Activated naive CD8-positive, alpha-beta T cell treated with anti-CD3 and anti-CD28 coated beads, Interleukin-2, amount 50 U/mL, for 24 hours (primary cell): ENCODE measurements at places on chromosomes 7 and 10.
A peak's percentile ranks its signal among the peaks of the same experiment; 100 is the strongest.

DNA sequence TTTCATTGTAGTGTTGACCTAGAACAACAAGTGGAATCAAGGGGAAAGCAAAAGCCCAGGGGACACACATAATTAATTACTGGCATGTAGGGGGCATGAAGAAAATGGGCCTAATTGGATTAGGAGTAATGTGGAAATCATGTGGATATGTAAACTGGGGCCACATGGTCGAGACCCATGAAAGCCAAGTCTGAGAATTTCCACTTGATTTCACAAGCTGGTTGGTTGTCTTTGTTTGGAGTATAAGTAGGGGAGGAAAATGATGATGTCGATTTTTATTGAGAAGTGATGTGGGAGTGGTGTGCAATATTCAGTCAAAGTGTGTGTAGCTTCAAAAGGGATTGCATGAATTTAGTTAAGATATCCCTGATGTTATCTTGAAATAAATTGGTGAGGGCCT lies 131.8 kb downstream of the LRRC4 start:
- H3K36me3 ChIP-seq = peaks cover 17% of the 10 kb centered on the region
- no peak overlapping the region for H3K27ac ChIP-seq
- no peak overlapping the region for H3K4me3 ChIP-seq
- DNase-seq = no peak
- no peaks in the 10 kb centered on the region for H3K27me3 ChIP-seq
- peaks cover 12% of the 10 kb centered on the region for H3K4me1 ChIP-seq

DNA sequence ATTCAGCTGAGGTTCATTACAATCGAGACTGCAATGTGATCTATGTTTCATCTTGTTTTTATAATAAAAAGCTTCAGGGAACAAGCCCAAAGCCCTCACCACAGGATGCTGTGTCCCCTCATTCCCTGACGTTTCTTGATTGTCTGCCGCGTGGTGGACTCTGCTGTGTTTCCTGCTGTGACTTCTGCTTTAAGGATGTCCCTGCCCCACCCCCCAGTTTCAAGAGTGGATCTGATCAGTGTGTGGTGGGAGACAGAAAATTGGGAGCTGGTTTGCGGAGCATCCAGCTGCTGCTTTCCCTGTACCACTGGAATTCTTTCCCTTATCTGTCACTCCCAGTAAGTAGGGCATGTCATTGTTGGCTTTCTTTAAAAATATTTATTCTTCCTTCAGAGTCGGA lies 86.2 kb downstream of the CREM start:
- DNase-seq = no peak
- H3K27ac ChIP-seq = no peak overlapping the region
- no peaks in the 10 kb centered on the region for H3K27me3 ChIP-seq
- no peak overlapping the region for H3K4me3 ChIP-seq
- H3K36me3 ChIP-seq = peaks cover 32% of the 10 kb centered on the region

DNA sequence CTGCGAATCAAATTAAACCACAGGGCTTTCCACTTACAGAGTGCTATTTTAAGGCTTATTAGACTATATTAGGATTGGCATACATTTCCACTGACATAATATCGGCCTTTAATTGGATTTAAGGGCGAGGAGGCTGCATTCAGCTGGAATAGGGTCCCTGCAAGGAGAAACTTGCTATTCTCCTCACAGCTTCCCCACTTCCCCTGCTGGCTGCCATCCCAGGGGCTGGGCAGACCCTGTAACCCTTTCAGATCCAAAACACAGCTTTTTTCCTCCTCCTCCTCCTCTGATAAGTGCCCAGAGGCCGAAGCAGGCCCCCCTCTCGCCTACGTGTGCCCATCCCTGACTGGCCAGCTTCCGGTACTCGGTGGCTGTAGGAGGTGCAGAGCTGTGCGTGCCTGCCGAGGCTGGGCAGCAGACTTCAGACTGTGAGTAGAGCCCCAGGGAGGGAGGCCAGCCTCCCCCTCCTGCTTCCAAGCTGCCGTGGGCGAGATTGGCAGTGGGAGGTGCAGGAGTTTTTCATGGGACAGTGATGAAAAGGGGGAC lies 224.2 kb downstream of the PLXNA4 start:
- no peak overlapping the region for H3K27ac ChIP-seq
- H3K4me3 ChIP-seq = no peak overlapping the region
- peaks cover 26% of the 10 kb centered on the region for H3K27me3 ChIP-seq
- no peak for DNase-seq
- H3K36me3 ChIP-seq = no peaks in the 10 kb centered on the region
- no peaks in the 10 kb centered on the region for H3K4me1 ChIP-seq

- H3K27ac ChIP-seq = no peak overlapping the region
- DNase-seq = no peak
- H3K4me1 ChIP-seq = no peaks in the 10 kb centered on the region
- no peaks in the 10 kb centered on the region for H3K36me3 ChIP-seq
- no peaks in the 10 kb centered on the region for H3K27me3 ChIP-seq
Measured at GRCh38 chr10:82206831-82207230, 331.8 kb downstream of the NRG3 start.

DNA sequence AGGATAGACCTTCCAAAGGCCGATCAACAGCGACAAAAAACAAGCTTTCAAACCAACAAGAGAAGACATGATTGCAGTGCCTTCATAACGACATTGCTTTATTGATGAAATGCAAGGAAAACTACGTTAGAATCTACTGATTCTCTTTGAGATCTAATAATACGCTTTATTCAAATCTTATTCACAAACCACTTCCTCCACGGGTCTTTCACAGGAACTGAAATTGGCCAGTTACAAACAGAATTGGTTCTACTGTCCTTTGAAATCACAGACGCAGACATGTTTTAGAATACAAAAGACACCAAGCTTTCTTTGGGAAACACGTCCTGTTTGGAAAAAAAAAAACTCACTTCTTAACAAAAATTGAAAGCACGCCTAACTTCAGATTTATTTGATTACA lies 74.7 kb upstream of the SEPHS1 start:
- H3K27ac ChIP-seq = no peak overlapping the region
- no peak overlapping the region for H3K4me3 ChIP-seq
- no peaks in the 10 kb centered on the region for H3K36me3 ChIP-seq

- H3K36me3 ChIP-seq = no peaks in the 10 kb centered on the region
- no peak overlapping the region for H3K4me3 ChIP-seq
- no peak overlapping the region for H3K27ac ChIP-seq
- H3K4me1 ChIP-seq = no peaks in the 10 kb centered on the region
- no peak for DNase-seq
Measured at GRCh38 chr10:79162861-79163665, 94.3 kb downstream of the ZMIZ1 start.

- no peaks in the 10 kb centered on the region for H3K27me3 ChIP-seq
- peaks cover 3% of the 10 kb centered on the region for H3K4me1 ChIP-seq
- H3K4me3 ChIP-seq = no peak overlapping the region
- DNase-seq = no peak
Measured at GRCh38 chr10:32141018-32141807, 85.0 kb upstream of the KIF5B start.

- H3K4me3 ChIP-seq = no peak overlapping the region
- no peaks in the 10 kb centered on the region for H3K4me1 ChIP-seq
- H3K36me3 ChIP-seq = no peaks in the 10 kb centered on the region
- H3K27ac ChIP-seq = no peak overlapping the region
- no peak for DNase-seq
Measured at GRCh38 chr10:61024856-61025201, 80.8 kb upstream of the RHOBTB1 start.

GRCh38 chr7:114659409-114660125 lies 245.0 kb downstream of the FOXP2 start:
- no peak overlapping the region for H3K27ac ChIP-seq
- H3K4me1 ChIP-seq = no peaks in the 10 kb centered on the region
- H3K27me3 ChIP-seq = peaks cover 2% of the 10 kb centered on the region
- no peak for DNase-seq
- no peak overlapping the region for H3K4me3 ChIP-seq

DNA sequence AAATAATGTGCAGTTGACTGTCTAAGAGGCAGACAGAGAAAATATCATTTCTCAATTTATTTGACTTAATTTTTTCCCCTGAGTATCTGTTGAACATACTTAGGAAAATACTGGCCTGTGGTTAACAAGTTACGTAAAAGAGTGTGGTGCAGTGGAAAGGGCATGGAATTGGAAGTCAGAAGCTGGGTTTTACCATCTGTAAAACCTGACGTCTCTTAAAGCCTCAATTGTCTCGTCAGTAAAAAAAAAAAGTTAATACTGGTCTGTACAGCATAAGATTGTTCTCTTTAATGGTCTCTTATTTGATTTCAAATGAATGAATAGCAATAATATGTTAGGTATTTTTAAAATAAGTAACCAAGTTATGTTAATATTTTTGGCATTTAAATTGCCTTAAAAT lies 67.8 kb downstream of the PHTF2 start:
- H3K27me3 ChIP-seq = no peaks in the 10 kb centered on the region
- DNase-seq = no peak
- H3K4me3 ChIP-seq = no peak overlapping the region
- peaks cover 19% of the 10 kb centered on the region for H3K36me3 ChIP-seq

DNA sequence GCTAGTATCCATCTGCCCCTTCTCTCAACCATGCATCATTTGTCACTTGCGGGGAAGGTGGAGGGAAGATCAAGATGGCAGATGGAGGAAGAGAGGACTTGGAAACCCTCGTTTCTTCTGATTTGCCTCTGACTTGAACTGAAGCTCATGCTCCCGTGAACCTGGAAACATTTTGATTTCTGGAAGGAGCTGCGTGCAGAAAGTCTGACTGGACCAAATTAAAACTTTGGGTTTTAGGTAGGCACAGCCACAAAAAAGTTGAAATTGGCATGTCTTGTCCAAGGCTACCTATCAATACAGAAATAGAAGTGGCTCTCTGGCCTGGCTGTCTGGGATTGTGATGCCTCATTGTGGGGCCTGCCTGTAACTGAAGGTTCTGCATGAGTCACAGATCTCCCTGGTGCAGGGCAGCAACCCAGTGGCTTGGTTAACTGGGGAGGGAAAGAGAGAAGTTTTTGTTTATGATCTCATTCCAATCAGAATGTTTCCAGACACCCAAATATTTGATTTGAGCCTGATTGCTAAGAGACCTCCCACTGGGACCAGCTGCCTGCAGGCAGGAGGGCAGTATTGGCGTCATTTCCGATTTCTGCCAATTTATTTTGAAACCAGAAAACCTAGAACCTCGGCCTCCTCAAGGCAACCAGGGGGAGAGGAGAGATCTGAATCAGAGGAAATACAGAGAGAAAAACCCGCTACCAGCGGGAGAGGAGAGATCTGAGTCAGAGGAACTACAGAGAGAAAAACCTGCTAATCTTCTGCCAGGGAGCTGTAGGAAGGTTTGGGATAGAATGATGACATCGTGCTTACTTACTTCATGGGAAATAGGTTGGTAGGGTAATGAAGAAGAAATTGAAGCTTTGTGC lies 363.6 kb downstream of the ANKRD30A start:
- H3K4me1 ChIP-seq = no peaks in the 10 kb centered on the region
- H3K27me3 ChIP-seq = no peaks in the 10 kb centered on the region
- no peak overlapping the region for H3K27ac ChIP-seq
- no peak overlapping the region for H3K4me3 ChIP-seq

DNA sequence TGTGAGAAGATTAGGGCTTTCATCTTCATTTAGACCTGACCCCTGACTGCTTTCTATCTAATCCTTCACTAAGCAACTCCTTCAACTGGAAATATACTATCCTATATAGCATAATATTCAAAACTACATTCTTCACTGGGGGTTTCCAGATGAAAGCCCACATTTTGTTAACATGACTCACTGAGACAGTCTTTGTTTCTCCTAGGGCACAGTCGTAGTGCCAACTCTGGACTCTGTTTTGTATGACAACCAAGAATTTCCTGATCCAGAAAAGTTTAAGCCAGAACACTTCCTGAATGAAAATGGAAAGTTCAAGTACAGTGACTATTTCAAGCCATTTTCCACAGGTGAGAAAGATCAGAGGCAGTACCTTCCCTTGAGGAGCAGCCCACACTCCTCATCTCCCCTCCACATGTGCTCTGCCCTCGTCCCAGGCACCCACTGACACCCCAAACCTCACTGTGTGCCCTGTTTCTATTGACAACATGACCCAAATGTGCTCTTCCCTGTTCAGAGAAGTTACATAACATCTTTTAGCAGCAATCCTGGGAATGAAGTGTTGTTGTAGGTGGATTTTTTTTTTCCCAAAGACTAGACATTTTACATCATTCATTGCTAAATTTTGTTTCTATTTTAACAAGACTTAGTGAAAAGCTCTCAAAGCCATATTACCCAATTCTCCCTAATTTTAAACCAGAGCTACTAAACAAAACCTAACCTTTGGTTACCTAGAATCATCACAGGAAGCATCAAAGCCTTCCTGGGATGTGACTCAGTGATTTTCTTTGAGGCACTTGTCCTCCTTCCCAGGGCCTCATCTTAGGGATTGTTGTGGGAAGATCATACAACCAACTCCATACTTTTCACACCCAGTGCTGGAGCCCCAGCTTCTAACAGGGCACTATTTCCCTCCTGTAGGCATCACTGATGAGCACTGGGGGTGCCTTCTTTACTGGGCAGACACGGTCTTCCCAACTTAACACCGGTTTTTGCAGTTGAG lies 10.7 kb downstream of the CYP2E1 start:
- H3K27me3 ChIP-seq = no peaks in the 10 kb centered on the region
- no peak overlapping the region for H3K4me3 ChIP-seq
- DNase-seq = no peak
- H3K27ac ChIP-seq = no peak overlapping the region
- H3K4me1 ChIP-seq = no peaks in the 10 kb centered on the region
- H3K36me3 ChIP-seq = no peaks in the 10 kb centered on the region

GRCh38 chr7:2670720-2671391 lies 17.1 kb upstream of the AMZ1 start:
- no peak overlapping the region for H3K27ac ChIP-seq
- H3K27me3 ChIP-seq = peaks cover 22% of the 10 kb centered on the region
- DNase-seq = peak; percentile 81
- no peak overlapping the region for H3K4me3 ChIP-seq
- H3K4me1 ChIP-seq = peaks cover 1% of the 10 kb centered on the region

DNA sequence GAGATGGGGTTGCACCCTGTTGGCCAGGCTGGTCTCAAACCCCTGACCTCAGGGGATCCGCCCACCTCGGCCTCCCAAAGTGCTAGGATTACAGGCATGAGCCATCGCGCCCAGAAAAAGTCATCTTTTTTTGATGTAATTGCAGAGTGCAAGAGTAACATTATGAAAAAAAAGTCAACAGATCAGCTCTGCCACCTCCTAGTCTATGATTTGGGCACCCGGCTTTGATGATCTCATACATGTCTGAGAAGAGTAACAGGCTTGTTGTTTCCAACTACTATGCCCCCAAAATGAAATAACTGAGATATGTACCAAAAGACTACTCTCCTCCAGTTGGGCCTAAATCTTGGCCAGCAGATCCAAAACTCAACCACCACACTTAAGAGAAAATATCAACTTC lies 40.8 kb downstream of the VOPP1 start:
- peak overlapping the region; percentile 98 for H3K27ac ChIP-seq
- peak overlapping the region; percentile 69 for H3K4me3 ChIP-seq
- DNase-seq = no peak
- no peaks in the 10 kb centered on the region for H3K27me3 ChIP-seq
- peaks cover 83% of the 10 kb centered on the region for H3K4me1 ChIP-seq

- no peaks in the 10 kb centered on the region for H3K36me3 ChIP-seq
- no peak overlapping the region for H3K27ac ChIP-seq
- H3K4me1 ChIP-seq = no peaks in the 10 kb centered on the region
- no peak for DNase-seq
- H3K27me3 ChIP-seq = peaks cover 3% of the 10 kb centered on the region
Measured at GRCh38 chr7:25454562-25455041, 226.3 kb upstream of the NPVF start.
